ENCODE measurements at places on chromosomes 1 and 21.

DNA sequence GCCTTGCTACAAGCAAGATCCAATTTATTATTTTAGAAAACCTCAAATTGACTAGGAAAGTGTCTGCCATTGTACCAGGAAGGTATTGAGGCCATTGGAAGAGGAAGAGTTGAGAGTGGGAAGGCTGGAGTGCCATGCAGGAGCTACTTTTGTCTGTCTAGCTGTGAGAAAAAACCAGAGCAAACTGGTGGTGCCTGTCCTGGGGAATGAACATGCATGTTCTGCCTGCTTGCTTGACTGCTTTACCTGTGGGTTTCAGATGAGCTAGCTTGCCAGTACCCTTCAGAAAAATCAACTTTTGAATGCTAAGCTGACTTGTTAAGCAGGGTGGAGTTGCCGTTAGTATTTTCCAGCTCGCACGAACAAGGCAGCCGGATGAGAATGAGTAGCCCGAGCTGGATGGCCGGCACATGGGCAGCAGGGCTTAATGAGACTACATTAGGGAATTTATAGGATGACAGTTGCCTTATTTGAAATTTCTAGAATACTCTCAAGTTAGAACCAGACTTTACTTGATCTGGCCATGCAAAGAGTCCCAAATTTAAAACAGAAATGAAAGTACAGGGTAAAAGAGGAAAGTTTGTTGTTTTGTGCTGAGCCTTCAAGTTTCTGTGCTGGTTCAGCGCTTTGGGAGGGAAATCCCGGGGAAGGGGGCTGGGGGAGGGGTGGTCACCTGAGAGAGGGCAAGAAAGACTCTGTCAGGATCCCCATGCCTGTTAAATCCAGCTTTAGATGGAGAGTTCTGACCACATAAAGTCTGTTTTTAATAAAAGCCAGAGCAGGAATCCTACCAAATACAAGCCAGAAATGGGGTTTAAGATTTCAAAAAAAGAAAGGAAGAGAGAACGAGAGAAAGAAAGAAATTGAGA, 29.6 kb upstream of the C1orf105 start:
- DNase-seq: no peak

- DNase-seq: no peak
These were observed 14.1 kb downstream of the TTC3 start for GRCh38 chr21:37087188-37087587.

- no peak for DNase-seq
These were observed 23.3 kb downstream of the H3-3A start for GRCh38 chr1:226085675-226086285.

DNA sequence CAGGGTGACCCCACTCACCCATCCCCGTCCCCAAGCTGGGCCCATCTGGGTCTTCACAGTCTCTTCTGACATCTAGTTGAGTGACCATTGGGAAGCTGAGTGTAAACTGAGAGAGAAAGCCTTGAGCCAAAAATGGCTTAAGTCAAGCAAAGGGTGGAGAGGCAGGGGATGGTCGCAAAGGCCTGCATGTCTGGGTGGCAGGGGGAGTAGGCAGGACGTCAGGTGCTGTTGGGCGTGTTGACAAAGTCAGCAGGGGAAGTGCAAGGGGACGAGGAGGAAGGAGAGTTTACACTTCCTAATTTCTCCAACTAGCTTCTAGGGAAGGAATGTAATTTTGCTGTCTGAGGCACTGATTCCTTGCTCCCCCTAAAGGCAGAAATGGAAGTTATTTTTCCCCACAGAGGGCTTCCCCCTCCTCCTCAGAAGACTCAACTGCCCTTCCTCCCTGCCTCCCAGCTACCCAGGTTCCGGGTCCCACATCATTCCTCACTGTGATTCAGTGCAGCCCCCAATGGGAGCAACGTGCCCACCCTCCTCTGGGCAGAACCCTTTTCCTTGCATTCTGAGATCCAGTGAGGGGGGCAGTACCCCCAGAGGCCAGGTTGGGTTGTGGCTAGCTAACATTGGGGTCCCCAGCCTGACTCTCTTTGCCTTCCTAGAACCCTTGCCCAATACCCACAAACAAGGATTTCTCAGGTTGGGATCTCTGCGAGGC, 1.2 kb upstream of the ADORA1 start:
- DNase-seq: no peak

GRCh38 chr1:41380195-41380594, 19.0 kb downstream of the FOXO6 start:
- DNase-seq: no peak

GRCh38 chr21:44299085-44299457, 782 bp upstream of the PFKL start:
- DNase-seq: no peak

GRCh38 chr1:10787286-10787685, 9.2 kb downstream of the CASZ1 start:
- no peak for DNase-seq

GRCh38 chr21:31658053-31658452, 1.4 kb upstream of the SOD1 start:
- DNase-seq: no peak

DNA sequence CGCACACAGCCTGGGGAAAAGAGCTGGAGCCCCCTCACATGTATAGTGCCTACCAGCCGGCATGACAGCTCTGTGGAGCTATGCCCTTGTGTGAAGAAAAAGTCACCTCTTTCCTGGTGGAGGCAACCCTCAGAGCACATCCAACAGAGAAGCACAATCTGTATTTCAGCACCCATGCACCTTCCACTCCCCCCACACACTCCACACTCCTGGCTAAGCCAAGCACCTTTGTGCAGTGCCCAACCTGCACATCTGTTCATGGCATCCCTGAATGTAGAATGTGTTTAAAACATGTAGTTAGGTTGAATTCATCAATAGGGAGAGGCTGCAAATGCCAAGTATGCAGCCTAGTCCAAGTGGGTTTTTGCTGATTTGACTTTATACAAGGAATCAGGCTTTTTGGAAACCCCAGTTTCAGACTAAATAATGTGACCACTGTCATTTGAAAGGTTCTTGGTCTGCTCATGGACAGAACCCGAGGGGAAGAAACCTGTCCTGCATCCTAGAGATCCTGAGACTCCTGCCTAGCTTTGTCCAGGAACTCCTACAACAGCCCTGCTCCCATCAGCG, 197.1 kb downstream of the TOMM20 start:
- DNase-seq: no peak

- DNase-seq: peak; percentile 23
These were observed at the start of gene FCRLA for GRCh38 chr1:161706482-161707347. Gene FCRLA (plus strand): TSS chr1:161707229. CDS start chr1:161707265, 36 bp downstream.

DNA sequence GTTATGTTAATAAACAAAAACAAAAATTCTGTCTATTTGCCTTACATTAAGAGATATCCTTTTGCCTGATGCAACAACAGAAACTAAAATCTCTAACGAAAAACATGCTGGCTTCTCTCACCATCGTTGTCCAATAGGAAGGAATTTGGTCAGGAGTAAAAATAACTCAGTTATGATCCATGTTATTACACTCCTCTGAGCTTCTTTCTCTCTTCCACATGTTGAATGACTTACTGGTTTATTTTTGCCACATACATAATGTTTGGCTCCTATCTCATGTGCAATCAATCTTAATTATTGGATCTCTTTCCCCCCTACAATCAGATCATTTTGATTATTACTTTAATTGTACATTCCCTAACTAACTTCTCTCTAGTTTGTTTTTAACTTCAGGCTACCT, 688.4 kb downstream of the USP25 start:
- no peak for DNase-seq

- DNase-seq: no peak
These were observed 53.8 kb downstream of the PLPP3 start for GRCh38 chr1:56525489-56526041.

DNA sequence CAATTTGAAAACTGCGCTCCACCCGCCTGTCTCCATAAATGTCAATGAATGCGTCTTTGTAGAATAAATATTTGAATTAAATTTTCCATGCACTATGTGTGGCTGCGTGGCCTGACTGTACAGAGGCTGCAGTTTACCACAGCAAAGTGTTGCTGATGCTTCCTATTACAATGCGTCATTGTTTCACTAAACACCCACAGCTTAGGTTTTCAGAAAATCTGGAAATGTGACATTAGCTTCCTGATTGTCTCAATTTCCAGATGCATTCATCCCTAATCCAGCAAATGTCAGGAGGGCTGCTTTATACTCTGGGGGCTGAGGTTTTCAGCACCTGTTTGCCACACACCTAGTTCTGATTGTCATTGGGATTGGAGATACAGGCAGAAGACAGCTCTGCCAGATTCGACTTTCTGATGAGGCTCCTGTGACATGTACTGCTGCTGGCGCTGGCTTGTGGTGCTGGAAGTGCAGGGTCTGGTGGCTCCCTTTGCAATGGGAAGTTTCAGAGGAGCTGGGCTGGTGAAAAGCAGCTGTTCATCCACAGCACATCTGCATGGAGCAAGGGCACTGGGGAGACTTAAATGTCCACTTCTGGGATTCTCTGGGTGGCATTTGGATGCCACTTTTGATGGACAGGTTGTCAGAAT, 40.0 kb downstream of the URB2 start:
- no peak for DNase-seq

- no peak for DNase-seq
These were observed 173.6 kb downstream of the PRDM16 start for GRCh38 chr1:3242408-3243260.

DNA sequence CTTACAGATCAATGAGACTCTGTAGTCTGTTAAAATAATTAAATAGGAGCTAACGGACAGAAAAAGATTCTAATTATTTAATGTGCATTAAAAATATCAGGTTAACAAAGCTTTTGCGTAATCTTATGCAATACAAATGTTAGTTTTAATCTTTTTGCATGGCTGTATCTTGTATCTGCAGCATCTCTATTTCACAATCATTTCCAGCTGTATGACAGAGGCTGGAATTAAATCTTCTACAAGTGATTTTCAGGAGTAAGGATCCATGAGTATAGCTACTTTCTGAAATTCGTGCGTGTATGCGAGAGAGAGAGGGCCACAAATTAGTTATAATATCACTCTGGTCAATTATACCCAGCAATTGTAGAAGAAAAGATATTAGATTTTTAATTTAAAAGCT, 1446.8 kb downstream of the NCAM2 start:
- no peak for DNase-seq

GRCh38 chr1:76336931-76337371, 262.4 kb downstream of the ST6GALNAC3 start:
- DNase-seq: no peak

DNA sequence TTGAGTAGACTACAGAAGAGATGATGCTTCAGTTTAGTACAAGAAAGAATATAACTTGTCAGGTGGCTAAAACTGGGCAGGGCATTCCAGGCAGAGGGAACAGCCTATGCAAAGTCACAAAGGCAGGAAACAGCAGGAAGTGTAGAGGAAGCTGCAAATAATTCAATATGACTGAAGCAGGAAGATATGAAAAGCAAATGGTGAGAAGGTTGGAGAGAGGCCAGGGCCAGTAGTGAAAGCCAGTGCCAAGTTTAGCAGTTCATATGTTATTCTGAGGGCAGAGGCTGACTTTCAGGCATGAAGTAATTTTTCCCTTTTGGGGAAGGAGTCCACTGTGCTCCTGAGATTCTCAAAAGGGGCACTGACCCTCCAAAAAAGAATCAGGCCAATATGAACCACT, 8.0 kb upstream of the YBX1 start:
- no peak for DNase-seq

DNA sequence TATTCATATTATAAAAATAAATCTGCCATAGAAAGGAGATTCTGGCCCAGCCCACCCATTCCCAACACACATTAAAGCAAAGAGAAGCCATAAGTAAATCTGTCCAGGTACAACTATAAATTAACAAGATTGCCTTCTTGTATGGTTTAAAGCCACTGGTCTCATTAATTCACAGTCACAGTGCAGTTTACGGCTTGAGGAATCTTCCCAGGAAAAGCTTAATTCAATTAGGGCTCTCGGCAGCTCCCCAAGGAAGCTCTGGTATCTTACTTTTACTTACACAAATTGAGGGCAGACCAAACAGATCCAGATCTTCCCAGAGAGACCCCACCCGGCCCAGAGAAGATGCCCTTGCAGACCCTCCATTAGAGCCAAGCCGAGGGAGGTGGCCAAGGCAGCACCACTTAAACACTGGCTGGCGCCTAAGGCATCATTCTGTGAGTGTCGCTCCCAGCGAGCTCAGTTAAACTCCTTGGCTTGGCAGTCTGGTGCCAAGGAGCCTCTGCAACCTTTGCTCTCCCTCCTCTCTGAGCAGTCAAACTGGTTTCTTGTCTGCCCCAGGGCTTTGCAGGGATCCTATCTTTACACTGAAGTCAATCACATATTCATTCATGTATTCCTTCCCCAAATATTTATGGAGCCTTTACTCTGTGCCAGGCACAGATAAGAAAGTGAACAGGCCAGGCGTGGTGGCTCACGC, 10.7 kb downstream of the SLC9A1 start:
- no peak for DNase-seq

GRCh38 chr1:98920441-98921110, 84.1 kb downstream of the PLPPR5 start:
- DNase-seq: no peak

DNA sequence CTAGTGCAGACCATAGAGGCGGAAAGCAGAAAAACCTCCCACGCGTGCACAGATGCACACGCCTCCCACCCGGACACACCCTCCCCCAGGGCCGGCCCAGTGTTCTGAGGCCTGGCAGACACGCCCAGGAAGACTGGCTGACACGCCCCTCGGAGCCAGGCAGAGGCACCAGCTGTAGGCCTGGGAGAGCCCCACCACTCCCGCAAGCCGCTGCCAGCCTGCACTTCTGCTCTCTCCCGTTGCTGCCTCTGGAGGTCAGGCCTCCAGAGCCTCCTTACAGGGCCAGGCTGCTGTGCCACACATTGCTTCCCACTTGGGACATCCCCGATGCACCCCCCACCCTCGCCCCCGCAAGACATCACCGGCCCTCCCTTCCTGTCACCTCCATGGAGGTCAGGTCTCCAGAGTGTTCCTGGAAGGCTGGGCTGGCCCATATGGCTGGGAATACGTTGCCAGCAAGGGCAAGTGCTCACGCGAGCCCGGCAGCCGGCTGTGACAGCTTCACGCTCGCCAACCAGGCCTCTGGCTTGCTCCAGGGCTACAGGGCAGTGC, 40.4 kb downstream of the CASZ1 start:
- DNase-seq: peak; percentile 50

- no peak for DNase-seq
These were observed 70.7 kb downstream of the CD247 start for GRCh38 chr1:167447521-167448136.

DNA sequence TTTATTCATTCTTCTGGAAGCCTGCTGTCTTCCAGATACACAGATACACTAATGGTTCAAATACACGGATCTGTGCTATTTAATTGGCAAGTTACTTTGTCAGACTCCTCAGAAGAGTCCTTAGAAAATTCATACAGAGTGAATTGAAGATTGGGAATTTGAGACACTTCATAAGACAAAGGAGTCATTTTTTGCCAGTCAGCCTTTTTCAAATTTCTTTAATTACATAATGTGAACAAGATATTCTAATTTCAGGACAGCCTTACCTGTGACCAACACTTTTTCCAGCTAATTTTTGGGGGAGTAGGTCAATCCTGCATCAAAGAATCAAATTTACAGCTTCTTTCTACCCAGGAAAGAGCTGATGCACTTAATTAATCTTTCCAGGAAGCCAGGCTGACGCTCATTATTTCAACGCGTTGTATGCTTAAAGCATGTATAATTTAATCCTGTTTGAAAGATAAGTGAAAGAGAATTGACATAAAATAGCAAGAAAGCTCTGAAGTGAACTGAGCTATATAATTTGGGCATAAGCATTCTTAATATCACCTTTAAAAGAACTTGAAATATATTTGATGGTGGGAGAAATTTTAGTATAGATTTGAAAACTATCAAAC, 12.8 kb upstream of the NRIP1 start:
- no peak for DNase-seq

- DNase-seq: no peak
These were observed 63.6 kb upstream of the ZBTB40 start for GRCh38 chr1:22387919-22388580.
